ENCODE measurements at places on chromosomes 2 and 18.

DNA sequence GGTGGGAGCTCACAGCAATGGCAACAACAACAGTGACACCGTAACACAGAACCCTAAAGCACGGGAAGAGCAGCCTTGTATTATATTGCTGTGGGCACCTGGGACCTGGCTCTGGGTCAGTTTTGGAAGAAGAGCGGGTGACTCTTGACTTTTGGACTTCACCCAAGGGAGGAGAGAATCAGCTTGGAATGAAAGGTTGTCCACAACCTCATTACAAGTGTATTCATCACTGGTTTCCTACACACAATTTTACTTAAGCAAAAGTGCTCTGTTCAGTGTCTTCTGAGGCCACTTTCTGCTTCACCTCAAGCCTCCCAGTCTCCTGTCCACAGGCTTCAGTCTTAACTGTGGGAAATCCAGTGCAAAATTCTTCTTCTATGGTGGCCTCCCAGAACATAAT is 263.8 kb downstream of the KCNE4 start:
- DNase-seq = no peak

GRCh38 chr18:23270986-23271680 is 135.8 kb downstream of the CABLES1 start:
- DNase-seq = no peak

DNA sequence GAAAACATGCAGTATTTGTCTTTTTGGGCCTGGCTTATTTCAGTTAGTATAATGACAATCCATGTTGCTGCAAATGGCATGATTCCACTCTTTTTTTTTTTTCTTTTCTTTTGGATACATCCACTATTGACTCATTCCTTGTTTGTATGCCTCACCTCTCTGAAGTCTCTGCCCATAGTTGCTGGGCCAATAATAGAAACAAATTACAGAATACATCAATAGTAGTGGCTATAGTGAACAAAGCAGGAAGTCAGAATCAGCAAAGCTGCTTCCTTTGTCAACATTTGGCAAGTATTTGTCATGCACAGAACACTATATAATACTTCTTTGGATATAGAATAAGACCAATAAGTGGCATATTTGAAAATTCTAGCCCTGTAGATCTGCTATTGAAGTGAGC is 609.7 kb downstream of the STK39 start:
- no peak for DNase-seq

GRCh38 chr2:222290736-222291484 is 7.9 kb downstream of the PAX3 start:
- DNase-seq = no peak

DNA sequence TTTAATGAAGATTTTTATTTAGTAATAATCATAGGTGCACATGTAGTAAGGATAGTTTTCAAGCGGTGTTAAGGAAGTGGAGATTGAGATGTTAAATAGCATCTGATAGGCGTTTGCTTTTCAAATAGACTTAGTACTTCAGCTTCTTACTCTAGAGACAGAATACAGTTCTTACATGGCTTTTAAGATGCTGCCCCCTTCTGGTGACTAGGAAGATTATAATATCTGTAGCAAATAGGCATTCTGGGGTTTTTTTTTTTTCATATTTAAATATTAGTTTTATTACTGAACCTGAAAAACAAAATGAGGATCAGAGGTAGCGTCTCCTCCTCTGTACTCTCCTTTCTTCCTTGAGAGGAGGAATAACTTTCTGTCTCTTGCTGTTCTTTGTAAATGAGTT is 100.2 kb downstream of the AGAP1 start:
- DNase-seq = peak; percentile 77

DNA sequence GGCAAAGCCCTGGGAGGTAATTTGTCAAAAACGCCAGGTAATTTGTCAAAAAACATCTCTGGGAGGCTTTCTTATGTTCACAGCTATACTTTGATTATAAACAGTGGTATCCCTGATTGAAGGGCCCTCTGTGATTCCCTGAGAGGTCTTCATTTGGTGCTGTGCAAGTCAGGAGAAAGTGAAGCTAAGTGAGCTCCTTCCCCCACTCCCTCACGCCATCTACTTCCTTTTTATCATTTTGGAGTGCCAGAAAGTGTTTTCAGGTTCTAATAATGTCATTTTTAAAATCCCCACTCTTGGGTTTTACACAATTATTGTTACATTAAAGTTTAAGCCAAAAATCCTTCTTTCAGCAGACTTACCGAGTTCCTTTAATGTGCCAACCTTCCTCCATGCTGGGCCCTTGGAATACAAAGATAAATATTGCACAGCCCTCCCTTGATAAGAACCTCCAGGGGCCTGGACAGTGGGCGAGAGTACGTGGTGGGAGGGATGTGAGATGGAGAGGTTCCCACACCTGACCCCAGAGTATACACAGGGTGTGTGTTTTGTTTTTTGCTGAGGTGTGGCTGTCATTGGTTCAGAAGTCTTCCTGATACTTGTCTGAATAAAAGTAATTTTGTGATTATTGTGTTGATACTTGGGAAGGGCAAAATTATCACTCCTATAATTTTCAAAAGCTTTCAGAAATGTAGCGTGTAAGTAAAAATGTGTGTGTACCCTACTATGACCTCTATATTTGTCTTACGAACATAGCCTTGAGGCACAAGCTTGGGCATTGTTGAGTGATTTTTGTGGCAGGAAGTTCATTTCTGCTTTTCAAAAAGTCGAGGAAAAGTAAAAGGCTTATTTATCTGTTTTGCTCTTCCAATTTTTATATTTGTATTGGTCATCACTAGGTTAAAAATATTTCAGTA is 8.2 kb downstream of the MAPRE2 start:
- no peak for DNase-seq

DNA sequence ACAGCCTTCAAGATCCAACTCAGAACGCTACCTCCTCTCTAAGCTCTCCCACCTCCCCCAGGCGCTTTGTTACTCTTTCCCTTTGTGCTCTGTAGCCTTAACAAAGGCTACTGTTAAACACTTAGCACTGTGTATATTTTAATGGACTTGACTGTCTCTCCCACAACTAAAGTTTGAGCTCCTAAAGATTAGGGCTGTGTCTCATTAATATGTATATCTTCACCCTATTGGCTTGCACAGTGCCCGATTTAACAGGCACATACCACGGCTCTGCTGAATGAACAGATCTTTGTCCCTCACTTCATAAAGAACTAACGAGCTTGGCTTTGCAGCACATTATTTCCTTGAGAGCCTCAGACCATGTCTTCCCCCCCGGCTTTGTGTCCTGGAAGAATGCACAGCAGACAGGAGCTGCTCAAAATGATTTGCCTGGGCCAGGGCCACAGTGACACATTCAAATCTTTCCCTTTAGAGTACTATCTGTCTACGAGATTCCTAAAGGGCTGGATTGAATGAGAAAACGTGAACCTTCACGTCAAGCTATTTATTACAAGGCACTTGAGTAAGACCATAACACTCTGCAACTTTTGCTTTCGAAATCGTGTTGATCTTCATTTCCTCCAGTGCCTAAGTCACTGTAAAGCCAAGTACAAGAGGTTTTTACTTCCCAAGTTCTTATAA is 22.1 kb downstream of the ABHD3 start:
- no peak for DNase-seq

DNA sequence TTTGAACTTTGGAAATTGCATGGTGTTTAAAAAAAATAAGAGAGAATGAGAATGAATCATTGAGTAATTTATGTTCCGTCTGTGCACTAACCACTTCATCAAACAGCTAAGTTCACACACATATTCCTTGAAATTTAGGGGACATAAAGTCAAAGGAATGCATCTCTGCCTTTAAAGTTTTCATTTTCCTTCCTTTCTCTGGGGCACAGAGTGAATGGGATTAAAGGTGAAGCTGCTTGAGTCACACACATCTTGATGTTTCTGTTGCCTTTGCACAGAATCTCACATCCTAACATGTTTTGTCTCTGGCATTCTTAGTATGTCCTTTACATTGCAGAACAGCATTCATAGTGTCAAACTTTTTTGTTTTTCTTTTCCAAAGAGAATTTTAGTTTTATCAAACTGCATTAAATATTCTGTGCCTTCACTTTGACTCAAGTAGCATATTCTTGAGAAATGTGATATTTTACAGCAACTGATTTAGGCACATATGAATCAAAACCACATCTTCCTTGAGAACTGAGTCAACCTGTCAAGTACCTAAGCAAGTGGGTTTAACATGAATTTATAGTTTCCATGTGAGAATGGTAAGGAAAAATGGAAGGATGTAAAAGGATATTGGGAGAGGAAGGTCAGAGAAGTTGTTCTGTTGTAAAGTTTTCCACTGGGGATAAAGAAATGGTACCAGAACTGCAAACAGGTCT is 169.1 kb upstream of the THUMPD2 start:
- DNase-seq = no peak
